Activated T-cell treated with anti-CD3 and anti-CD28 coated beads, Interleukin-2, amount 50 U/mL, for 72 hours (primary cell): ENCODE measurements at places on chromosomes 7 and 10. TPM values are rescaled to one million over a fixed set of nuclear protein-coding genes. Genes with fewer than 3 reads are reported as not detected.

The FGFR2 gene
- not detected for total RNA-seq

The CCDC71L gene
- 24.1 TPM for total RNA-seq

The CYP2C9 gene
- total RNA-seq = not detected

The SORCS1 gene
- total RNA-seq = not detected

The HYAL4 gene
- 0.48 TPM for total RNA-seq

The CPXM2 gene
- total RNA-seq = not detected

The NT5C2 gene
- total RNA-seq = 102 TPM

The NACAD gene
- 0.76 TPM for total RNA-seq

The MAT1A gene
- not detected for total RNA-seq
